ENCODE measurements at places on chromosomes 6 and 20.
A peak's percentile ranks its signal among the peaks of the same experiment; 100 is the strongest.

- no peak for DNase-seq
Measured at GRCh38 chr6:31075528-31075927, 36.8 kb downstream of the C6orf15 start.

- DNase-seq: no peak
Measured at GRCh38 chr6:159149641-159150040, 19.6 kb upstream of the FNDC1 start.

DNA sequence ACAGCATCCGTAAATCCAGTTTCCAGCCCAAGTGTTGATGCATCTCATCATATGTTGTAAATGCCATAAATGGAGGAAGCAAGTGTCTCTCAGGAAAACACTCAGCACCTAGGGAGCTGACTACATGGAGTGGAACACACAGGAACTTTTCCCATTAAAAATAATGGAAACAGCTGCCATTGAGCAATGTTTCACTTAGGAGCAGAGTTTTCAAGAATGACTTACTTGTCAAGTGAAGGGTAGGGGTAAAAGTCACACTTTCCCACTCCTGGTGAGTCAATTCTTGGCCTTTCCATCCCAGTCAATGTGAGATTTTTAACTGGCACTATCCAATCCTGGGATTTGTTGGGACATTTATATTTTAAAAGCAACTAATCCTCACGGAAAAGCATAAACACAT is 119.4 kb upstream of the ASF1A start:
- no peak for DNase-seq

DNA sequence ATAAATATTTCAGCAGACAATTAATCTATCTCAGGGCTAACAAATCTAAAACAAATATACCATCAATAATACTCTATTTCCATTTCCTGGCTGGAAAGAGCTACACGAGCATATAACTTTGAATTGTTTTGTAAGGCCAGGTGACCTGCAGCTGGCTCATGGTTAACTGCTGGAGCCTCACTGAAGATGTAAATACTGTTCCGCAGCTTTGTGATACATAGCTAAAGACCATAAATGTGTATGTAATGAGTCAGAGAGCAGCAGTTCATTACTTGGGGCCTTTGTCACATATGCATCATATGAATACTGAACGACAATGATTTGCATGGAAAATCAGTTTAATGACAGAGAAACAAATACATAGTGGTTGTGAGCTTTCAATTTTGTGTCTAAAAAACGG is 109.4 kb upstream of the CCN2 start:
- no peak for DNase-seq

- no peak for DNase-seq
Measured at GRCh38 chr6:39166912-39167290, 51.9 kb upstream of the SAYSD1 start.

GRCh38 chr20:20255099-20255498 is 112.8 kb upstream of the INSM1 start:
- no peak for DNase-seq

DNA sequence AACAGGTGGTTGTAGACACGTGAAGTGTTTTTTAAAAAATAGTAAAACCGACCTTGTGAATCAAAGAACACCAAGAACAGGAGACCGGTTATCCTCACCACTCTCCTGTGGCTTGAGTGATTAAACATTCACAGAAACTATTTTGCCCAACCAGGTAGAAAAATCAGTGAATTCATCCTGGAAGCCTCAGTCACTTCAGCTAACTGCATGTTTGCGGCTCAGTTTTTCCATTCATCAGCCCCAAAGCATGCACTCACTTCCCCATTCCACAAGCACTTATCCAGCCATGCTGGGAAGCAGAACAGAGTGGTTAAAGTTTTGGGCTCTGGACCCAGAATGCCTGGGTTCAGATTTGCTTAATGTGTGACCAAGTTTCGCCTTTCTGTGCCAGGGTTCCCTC is 2.4 kb downstream of the LRRN4 start:
- no peak for DNase-seq

GRCh38 chr20:2657674-2658073 is 5.2 kb downstream of the NOP56 start:
- no peak for DNase-seq

- DNase-seq: peak; percentile 20
Measured at GRCh38 chr6:166728884-166729530, 102.0 kb upstream of the RPS6KA2 start.

- DNase-seq: no peak
Measured at GRCh38 chr6:111771094-111771432, 102.2 kb downstream of the FYN start.
